ENCODE measurements at places on chromosomes 5 and 9.
A peak's percentile ranks its signal among the peaks of the same experiment; 100 is the strongest.

DNA sequence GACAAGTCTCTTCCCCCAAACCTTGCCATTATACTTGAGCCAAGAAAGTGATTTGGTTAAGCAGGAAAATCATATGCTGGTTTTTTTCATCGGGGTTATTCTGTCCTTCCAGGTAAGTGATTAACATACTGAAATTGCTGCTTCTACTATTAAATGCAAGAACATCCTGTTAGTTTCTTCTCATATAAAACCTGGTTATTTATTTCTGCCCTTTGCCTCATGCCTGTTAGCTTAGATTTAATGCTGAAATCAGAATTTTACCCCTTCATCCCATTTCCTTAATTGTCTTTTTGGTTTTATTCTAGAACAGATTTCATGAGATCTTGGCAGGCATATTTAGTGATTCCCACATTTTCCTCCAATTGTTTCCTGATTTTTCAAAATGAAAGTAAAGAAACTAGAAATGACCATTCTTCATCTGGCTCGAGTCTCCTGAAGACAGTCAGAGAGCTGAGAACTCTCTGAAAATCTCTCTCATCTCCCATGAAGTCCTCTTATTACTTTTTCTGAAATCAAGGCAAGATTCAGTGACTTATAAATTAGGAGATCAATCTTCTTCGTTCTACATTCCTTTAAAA is 132.9 kb downstream of the NFIB start:
- no peaks in the 10 kb centered on the region for H3K4me1 ChIP-seq
- no peak overlapping the region for H3K27ac ChIP-seq
- no peaks in the 10 kb centered on the region for H3K36me3 ChIP-seq
- H3K27me3 ChIP-seq: no peaks in the 10 kb centered on the region
- DNase-seq: no peak

GRCh38 chr9:68416936-68417564 is 60.6 kb downstream of the PGM5 start:
- DNase-seq: no peak
- H3K4me3 ChIP-seq: no peak overlapping the region
- H3K27me3 ChIP-seq: peaks cover 18% of the 10 kb centered on the region
- H3K36me3 ChIP-seq: no peaks in the 10 kb centered on the region
- no peak overlapping the region for H3K27ac ChIP-seq

DNA sequence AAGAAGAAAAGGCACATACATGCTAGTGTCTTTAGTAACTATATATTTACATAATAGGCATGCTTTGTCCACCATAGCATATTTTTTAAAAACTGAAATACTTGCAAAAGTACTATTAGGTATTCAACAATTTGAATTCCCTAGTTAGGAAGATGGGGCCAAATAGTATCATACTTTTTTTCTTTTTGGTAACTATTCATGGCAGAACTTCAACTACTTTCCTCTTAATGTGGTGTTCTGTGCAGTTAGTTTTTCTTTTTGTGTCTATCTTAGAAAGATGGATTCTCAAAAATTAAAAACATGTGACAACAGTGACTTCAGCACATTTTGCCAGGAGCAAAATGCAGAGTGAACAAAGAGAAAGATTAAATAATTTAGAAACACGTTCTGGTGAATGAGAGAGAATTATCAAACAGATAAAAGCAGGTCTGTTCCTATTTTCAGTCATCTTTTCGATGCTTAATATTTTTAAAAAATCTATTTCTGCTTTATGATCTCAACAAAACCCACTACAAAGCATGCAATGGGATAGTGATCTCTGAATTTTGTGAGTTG is 341.1 kb downstream of the ARL15 start:
- DNase-seq: no peak
- H3K4me1 ChIP-seq: no peaks in the 10 kb centered on the region
- no peak overlapping the region for H3K27ac ChIP-seq
- no peaks in the 10 kb centered on the region for H3K36me3 ChIP-seq
- H3K27me3 ChIP-seq: no peaks in the 10 kb centered on the region

GRCh38 chr5:24188216-24188925 is 456.4 kb downstream of the CDH10 start:
- no peak overlapping the region for H3K27ac ChIP-seq
- H3K36me3 ChIP-seq: no peaks in the 10 kb centered on the region
- H3K4me3 ChIP-seq: no peak overlapping the region
- H3K27me3 ChIP-seq: no peaks in the 10 kb centered on the region

- no peak for DNase-seq
- peaks cover 33% of the 10 kb centered on the region for H3K36me3 ChIP-seq
- peak overlapping the region; percentile 94 for H3K4me3 ChIP-seq
- H3K27ac ChIP-seq: peak overlapping the region; percentile 94
- H3K27me3 ChIP-seq: no peaks in the 10 kb centered on the region
Measured at GRCh38 chr9:127979015-127979332, 1.8 kb downstream of the EEIG1 start.

DNA sequence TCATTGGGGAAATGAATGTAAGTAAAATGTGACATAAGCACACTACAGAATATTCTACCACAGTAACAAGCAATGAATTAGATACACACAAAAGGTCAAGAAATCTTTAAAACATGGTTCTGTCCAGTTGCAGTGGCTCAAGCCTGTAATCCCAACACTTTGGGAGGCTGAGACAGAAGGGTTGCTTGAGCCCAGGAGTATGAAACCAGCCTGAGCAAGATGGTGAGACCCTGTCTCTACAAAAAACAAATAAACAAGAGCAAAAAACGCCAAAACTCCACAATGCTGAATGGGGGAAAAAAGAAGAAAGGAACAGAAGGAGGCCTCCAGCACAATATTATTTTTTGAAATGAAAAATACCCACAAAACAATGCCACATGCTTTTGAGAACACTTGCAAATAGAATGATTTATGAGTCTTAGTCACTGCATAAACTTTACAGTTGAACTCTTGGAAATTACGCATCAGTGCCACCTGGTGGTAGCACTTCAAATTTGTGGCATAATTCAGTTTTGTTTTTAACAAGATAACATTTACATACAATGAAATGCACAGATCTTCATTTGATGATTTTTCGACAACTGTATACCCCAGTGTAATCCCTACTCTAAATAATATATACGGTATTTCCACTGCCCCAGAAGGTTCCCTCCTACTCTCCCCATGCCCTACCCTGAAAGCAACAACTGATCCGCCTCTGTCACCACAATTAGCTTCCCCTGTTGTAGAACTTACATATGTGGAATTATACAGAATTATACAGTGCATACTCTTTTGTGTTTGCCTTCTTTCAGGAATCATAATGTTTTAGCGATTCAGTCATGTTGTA is 14.4 kb upstream of the SPINK4 start:
- peak; percentile 56 for DNase-seq
- peaks cover 1% of the 10 kb centered on the region for H3K36me3 ChIP-seq
- peaks cover 11% of the 10 kb centered on the region for H3K27me3 ChIP-seq
- no peak overlapping the region for H3K4me3 ChIP-seq
- H3K27ac ChIP-seq: no peak overlapping the region

- H3K27ac ChIP-seq: no peak overlapping the region
- peaks cover 3% of the 10 kb centered on the region for H3K36me3 ChIP-seq
- no peak overlapping the region for H3K4me3 ChIP-seq
- DNase-seq: no peak
- H3K4me1 ChIP-seq: no peaks in the 10 kb centered on the region
Measured at GRCh38 chr5:178404987-178405386, 172.4 kb upstream of the PHYKPL start.

DNA sequence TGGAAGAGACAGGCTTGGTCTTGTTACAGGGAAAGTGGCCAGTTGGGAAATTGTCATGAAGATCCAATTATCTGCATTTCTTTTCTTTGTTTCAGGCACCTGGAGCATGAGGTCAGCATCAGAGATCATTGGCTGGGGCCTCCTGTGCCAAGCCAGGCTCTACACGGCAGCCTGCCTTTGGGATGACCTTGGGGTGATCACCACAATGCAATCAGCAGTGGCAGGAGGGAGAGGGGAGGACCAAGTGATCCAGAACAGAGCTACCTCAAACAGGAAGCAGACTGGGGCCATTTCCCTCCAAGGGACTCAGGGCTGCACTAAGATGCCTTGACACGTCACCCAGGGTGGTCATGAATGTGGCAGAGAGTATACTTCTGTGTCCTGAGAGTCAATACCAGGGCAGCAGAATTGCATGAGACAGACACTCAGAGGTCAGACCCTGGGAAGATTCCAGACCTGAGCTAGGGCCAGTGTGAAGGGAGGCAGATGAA is 8.9 kb downstream of the SMIM23 start:
- no peaks in the 10 kb centered on the region for H3K36me3 ChIP-seq
- no peak for DNase-seq
- H3K4me1 ChIP-seq: no peaks in the 10 kb centered on the region
- peaks cover 74% of the 10 kb centered on the region for H3K27me3 ChIP-seq

GRCh38 chr5:180618487-180618828 is 27.2 kb upstream of the SCGB3A1 start:
- no peaks in the 10 kb centered on the region for H3K4me1 ChIP-seq
- H3K27me3 ChIP-seq: no peaks in the 10 kb centered on the region
- peaks cover 5% of the 10 kb centered on the region for H3K36me3 ChIP-seq
- no peak overlapping the region for H3K4me3 ChIP-seq
- peak overlapping the region; percentile 41 for H3K27ac ChIP-seq

DNA sequence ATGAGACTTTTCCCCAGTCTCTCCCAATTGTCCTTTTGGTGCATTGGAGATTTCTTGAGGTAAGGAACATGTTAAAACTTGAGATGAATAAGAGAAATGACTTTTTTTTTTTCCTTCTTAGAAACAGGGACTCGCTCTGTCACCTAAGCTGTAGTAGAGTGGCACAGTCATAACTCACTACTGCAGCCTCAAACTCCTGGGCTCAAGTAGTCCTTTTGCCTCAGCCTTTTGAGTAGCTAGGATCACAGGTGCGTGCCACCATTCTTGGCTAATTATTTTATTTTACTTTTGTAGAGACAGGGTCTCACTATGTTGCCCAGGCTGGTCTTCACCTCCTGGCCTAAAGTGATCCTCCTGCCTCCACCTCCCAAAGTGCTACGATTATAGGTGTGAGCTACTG is 25.9 kb downstream of the CDC42SE2 start:
- H3K4me1 ChIP-seq: peaks cover 52% of the 10 kb centered on the region
- no peak for DNase-seq
- H3K36me3 ChIP-seq: peaks cover 39% of the 10 kb centered on the region
- H3K27ac ChIP-seq: peak overlapping the region; percentile 97

DNA sequence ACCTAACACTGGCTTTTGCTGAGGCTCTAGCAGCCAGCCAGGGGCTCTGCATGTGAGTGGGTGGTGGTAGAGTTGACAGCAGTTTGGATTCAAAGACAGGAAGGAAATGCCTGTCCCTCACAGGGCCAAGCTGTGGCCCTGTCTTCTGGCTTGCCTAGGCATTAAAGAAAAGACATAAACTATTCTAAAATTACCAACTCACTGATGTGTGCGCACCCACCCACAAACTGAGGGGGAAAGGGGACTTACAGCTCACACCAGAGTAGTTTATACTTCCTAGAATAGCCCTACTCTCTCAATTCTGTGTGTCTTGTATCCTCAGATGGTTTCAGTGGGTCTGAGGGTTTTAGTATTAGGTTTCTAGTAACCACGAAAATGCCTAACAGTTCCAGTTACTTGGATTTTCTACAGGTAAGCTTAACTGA is 18.3 kb upstream of the IL13 start:
- peaks cover 36% of the 10 kb centered on the region for H3K36me3 ChIP-seq
- H3K27me3 ChIP-seq: no peaks in the 10 kb centered on the region
- H3K4me3 ChIP-seq: no peak overlapping the region
- H3K4me1 ChIP-seq: peaks cover 5% of the 10 kb centered on the region

DNA sequence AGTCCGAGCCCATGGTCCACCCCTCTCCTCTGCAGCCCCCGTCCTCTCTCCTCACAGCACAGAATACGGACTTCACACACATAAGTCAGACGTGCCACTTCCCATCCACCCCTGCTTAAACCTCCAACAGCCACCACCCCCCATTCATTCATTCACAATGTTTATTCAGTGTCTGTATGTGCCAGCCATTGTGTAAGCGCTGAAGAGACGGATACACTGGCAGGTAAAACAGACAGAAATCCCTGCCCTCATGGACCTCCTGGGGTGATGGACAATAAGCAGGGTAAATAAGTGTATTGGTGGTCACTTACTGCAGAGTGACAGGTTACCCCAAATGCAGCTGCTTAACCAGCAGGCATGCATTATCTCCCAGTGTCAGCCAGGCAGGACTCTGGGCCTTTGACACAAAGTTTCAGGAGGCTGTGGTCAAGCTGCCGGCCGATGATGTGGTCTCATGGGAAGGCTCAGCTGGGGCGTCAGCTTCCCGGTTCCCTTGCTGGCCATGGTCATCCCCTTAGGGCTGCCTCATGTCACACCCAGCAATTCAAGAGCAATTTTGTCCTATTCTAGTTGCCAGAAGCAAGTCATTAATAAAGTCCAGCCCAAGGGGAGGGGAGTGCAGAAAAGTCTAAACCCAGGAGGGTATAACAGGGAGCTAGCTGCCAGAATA is 1.8 kb upstream of the PAXX start:
- H3K4me3 ChIP-seq: peak overlapping the region; percentile 85
- no peaks in the 10 kb centered on the region for H3K27me3 ChIP-seq

DNA sequence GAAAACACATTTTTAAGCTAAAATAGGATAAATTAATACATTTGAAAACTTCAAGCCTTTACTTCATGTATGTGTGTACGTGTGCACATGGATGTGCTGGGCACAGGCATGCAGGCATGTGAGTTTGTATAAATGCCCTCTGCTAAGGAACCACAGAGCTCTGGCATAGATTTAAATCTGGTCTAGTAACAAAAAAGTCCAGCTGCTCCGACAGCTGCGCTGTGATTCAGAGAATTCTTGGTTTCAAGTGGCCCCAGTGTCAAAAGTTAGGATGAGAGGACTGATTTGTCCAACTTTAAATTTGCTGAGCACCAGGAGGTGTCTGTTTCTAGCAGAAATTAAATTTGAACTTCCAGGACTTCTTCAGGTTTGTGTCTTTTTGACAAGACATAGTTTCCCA is 203.7 kb upstream of the TUT7 start:
- peaks cover 69% of the 10 kb centered on the region for H3K27me3 ChIP-seq
- no peaks in the 10 kb centered on the region for H3K4me1 ChIP-seq
- no peak overlapping the region for H3K27ac ChIP-seq
- H3K4me3 ChIP-seq: no peak overlapping the region
- DNase-seq: no peak

DNA sequence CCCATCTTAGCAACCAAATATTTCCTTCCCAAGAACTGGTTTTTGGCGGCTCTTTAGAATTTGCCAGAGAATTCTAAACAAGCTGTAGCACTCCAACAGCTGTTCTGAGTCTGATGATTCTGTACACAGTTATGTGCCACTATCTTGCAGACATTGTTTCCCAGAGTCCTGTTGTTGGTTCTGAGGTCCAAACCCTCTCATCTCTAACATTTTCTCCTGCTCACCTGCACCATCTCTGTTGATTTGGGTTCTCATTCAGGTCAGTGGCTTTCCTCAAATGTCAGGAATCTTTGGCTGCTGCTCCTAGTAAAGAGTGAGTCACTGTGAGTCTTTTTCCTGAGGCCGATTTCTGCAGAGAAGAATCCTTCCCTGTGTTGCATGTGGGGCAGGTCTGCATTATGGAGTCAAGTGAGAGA is 50.0 kb downstream of the CAMSAP1 start:
- H3K27ac ChIP-seq: no peak overlapping the region
- peaks cover 6% of the 10 kb centered on the region for H3K36me3 ChIP-seq
- no peak for DNase-seq
- H3K4me1 ChIP-seq: peaks cover 12% of the 10 kb centered on the region

DNA sequence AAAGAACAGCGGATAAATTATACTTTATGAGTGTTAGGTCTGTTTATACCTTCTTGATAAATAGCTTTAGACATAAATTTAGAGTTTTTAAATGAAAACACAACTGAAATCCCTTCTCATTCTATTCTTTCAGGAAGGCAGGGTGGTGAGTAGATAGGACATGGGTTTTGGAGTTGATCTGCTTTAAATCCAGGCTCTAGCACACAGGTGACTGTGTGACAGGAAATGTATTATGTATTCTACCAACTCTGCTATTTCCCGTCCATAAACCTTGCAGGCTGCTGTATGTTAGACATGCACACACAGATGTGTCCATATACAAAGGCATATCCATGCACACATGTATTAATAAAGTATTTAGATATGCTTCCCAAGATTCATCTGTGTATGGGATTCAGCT is 19.3 kb upstream of the CARTPT start:
- DNase-seq: no peak
- no peak overlapping the region for H3K4me3 ChIP-seq
- H3K36me3 ChIP-seq: no peaks in the 10 kb centered on the region
- H3K27ac ChIP-seq: no peak overlapping the region

All from central memory CD8-positive, alpha-beta T cell (primary cell).